ENCODE measurements at places on chromosomes 4 and X.

DNA sequence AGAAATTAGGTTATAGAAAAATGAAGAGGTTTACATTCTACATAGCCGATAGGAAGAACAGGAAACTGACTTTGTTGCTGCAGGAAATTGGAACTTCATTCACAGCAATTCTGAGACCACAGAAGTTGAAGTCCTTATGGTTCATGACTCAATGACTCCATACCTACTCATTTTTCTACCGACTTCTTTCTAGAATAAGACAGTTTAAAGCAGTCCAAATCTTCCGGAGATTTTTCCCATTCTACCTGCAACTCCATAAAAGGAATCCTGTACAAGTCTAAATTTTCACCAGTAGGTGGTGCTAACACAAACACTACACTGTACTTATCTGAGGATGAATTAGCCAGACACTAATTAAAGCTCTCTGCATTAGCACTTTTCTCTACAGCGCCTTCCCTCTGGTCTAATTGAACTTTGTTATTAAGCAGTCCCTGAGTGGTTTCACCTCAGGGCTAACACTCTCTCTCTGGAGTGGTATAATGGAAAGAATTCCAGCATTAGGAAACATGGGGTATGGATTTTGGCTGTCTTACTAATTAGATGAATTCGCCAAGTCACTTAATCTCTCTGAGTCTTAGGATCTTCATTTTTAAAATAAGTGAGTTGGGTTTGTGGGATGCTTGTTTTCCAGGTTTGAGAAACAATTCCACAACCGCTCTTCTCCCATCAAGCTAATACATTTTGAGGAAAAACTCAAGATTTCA, 167.9 kb downstream of the SMIM20 start:
- DNase-seq = peak; percentile 51

DNA sequence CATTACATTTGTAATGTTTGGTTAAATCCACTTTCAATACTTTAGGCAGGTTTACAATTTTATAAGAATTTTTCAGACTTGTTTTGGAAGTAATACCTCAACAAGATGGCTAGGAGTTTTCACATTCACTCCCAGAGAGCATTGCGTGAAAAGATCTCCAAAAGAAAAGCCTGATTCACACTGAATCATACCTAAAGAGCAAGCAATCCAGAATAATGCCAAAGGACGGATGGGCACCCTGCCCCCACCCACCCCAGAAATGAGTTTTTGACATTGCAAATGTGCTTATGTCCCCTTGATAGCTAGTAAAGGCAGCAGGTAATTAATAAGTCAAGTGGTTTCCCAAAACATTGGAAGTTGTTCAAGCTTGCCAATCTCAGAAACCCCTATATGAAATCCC, 557.7 kb upstream of the TENM3 start:
- no peak for DNase-seq

- no peak for DNase-seq
Observed at GRCh38 chrX:149145845-149146285, 359.2 kb downstream of the IDS start.

DNA sequence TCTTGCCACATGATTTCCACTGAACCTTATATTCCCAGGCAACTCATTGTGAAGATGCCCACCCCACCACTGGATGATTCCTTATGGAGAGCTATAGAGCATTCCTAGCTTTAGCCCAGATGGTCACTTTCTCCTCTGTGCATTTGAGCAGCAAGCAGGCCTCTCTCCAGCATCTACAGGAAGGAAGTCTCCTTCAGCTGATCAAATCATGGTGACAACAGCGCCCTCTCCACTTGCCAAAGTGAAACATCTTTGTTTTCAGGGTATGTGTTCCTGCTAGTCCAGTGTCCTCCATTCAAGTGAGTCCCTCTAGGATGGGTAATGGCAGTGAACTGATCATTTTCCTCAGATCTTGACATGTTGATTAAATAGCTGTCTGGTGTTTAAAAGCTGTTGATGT, 10.9 kb upstream of the SYTL5 start:
- DNase-seq = no peak

DNA sequence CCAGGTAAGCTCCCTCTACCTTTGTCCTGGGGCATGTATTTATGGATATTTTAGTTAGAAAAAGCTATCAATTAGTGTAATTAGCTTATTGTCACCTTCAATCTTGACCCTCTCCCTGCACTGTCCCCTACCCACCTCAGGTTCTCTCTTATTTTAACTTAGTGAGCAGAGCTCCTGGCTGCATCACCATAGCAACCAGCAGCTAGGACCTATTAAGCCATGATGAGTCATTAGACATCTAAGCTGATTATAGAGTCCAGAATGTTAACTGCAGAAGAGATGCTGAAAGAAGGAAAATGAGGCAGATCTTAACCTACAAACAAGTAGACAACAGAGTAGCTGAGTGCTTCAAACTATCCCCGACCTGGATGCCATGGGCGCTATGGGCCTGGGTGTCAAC, 36.6 kb downstream of the MAGEE2 start:
- DNase-seq = no peak

Measured in LoVo (cell line).